ENCODE measurements at places on chromosomes 3 and 15. TPM values are rescaled to one million over a fixed set of nuclear protein-coding genes. Genes with fewer than 3 reads are reported as not detected.
A peak's percentile ranks its signal among the peaks of the same experiment; 100 is the strongest.

- H3K4me1 ChIP-seq = no peaks in the 10 kb centered on the region
- H3K27ac ChIP-seq = no peak overlapping the region
- no peaks in the 10 kb centered on the region for H3K36me3 ChIP-seq
- no peak for DNase-seq
- no peak overlapping the region for H3K4me3 ChIP-seq
- no peaks in the 10 kb centered on the region for H3K27me3 ChIP-seq
Measured at GRCh38 chr15:99207672-99208071, 41.7 kb downstream of the TTC23 start.

- no peaks in the 10 kb centered on the region for H3K27me3 ChIP-seq
- no peak overlapping the region for H3K4me3 ChIP-seq
- H3K4me1 ChIP-seq = no peaks in the 10 kb centered on the region
- no peaks in the 10 kb centered on the region for H3K36me3 ChIP-seq
- DNase-seq = no peak
Measured at GRCh38 chr3:183357564-183358079, 70.8 kb downstream of the MCF2L2 start.

Gene GP9
- total RNA-seq = not detected

DNA sequence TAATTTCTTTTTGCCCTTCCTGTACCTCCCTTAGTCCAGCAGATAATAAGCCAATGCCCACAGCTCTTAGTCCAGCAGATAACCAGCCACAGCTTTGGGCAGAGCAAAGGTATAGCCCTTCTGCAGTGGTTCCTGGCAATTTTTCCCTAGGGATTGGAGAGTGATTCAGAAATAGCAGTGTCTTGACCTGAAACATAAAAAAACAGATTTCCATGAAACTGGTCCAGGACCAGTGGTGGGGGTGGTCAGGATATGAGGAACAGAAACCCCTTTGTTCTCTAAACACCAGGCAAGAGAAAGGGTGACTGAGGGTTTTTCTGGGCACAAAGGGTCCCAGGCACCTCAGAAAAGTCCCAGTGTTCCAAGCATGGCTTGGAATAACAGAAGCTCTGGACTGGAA, 103.4 kb downstream of the ARRDC4 start:
- H3K4me1 ChIP-seq = no peaks in the 10 kb centered on the region
- no peak for DNase-seq
- H3K36me3 ChIP-seq = no peaks in the 10 kb centered on the region

Gene TICRR
- not detected for total RNA-seq

DNA sequence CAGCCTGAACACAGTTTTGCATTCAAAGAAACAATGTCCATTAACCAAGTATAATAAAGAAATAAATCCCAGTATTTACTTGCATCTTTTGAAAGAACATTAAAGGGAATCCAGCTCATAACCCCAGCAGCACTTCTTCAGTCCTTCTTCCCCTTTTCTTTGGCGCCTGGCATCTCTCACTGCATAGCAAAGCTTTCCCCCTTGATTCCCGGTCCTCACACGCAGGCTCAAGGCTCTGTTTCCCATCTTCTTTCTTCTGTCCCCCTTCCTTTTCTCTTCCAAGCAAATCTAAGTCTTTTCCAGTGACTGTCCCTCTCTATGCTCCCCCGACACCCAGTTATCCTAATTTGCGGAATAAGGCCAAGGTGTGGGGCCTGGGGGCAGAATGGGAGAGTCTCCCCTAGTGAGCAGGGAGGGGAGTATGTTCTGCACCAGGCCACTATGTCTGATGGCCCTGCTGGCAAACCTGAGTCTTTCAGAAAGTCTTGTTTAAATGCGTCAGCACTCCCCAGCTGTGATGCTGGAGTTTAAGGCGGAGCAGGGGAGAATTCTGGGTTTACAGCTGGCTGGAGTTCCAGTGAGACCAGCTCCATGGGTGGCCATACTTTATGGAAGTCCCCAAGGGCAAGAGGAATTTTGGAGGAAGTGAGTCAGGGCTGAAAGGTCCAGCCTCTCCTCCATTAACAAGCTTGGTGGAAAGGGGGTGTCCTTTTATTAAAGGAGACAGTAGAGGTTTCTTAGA, 42.1 kb downstream of the GOLGA6A start:
- no peak overlapping the region for H3K4me3 ChIP-seq
- H3K36me3 ChIP-seq = peaks cover 49% of the 10 kb centered on the region
- H3K27ac ChIP-seq = peak overlapping the region; percentile 63

DNA sequence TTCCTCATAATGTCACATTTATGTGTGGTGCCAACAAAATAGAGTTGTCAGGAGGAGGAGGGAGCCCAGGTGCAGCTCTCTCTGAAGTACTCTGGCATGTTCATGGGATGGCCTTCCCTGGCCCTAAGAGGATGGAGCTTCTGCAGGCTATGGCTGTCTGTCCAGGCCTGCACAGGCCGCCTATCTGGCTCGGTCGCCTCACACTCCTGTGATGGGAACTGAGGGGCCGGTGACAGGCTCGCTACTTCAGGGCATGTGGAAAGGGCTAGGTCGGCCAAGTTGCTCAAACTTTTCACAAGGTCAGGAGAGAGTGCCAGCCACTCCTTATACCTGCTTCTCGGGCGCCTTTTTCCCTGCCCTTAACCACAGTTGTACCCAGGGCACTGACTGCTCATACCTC, 51.1 kb downstream of the SOX14 start:
- no peak overlapping the region for H3K4me3 ChIP-seq
- no peak overlapping the region for H3K27ac ChIP-seq
- no peaks in the 10 kb centered on the region for H3K27me3 ChIP-seq
- no peak for DNase-seq
- H3K36me3 ChIP-seq = no peaks in the 10 kb centered on the region

- peak overlapping the region; percentile 11 for H3K27ac ChIP-seq
Measured at GRCh38 chr15:75468913-75469598, 17.6 kb upstream of the SIN3A start.

DNA sequence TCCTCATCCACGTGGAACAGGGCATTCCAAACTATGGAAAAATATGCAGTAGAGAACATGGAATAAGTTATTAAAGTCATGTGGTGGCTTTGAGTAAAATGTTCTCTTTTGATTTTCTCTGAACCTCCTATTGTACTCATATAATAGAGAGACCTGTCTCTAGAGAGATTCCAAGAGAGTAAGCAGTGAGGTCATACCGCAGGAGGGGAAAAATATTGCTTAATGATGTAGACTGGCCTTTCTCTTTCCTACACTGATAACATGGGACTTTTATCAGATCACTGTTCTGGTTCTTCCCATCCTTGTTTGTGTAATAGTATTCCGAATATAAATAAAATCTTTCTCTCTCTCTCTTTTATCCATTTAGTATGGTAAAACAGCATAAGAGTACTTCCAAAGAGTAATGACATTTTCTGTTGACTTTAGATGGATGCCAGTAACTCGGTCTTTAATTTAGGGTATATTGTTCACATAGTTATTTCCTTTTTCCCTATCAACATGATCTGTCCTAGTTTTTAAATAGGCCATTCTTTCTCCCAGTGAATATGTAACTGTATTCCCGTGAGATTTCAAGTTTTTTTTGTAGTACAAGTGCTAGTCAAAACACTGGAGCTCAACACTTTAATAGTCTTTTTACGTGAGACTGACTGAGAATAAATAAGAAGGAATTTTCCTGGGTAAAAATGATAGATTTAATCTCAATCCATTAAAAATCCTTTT, 814.0 kb upstream of the LMCD1 start:
- peaks cover 2% of the 10 kb centered on the region for H3K4me1 ChIP-seq
- DNase-seq = no peak

- no peak overlapping the region for H3K27ac ChIP-seq
- no peaks in the 10 kb centered on the region for H3K27me3 ChIP-seq
- no peak overlapping the region for H3K4me3 ChIP-seq
- no peak for DNase-seq
- H3K4me1 ChIP-seq = no peaks in the 10 kb centered on the region
Measured at GRCh38 chr3:177005718-177006405, 191.4 kb downstream of the TBL1XR1 start.

Gene DGKG
- 11.1 TPM for total RNA-seq

DNA sequence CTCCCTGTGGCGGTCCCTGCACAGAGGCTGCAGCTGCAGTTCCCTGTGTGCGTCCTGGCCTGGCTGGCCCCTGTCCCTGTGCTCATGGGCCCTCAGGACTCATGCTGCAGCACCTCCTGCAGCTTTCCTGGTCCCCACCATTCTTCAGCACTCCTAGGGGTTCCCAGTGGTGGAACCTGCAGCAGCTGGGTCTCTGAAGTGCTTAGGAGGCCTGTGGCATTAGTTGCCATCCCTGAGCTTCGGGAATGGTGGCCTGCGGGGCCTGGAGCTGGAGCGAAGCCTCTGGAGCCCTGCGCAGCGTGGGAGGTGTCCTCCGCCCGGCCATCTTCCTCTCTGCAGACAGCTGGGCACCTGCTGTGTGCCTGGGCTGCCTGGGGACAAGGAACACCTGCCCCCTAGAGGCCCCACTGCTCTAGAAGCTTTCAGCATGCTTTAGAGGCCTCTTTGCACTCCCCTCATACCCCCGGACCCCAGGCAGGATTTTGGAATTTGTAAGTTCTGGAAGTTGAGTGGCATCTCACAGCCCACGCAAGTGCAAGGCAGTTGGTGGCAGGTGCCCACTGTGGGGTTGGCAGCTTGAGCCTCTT, 13.1 kb downstream of the PLXNA1 start:
- H3K27me3 ChIP-seq = no peaks in the 10 kb centered on the region
- no peak for DNase-seq
- H3K4me3 ChIP-seq = no peak overlapping the region
- H3K4me1 ChIP-seq = peaks cover 51% of the 10 kb centered on the region
- peaks cover 4% of the 10 kb centered on the region for H3K36me3 ChIP-seq

Gene C3orf85
- not detected for total RNA-seq

Gene ALG1L2
- total RNA-seq = not detected

Gene DUOXA1
- total RNA-seq = 4.2 TPM

- no peak overlapping the region for H3K4me3 ChIP-seq
- no peaks in the 10 kb centered on the region for H3K4me1 ChIP-seq
- no peak overlapping the region for H3K27ac ChIP-seq
- no peaks in the 10 kb centered on the region for H3K27me3 ChIP-seq
- DNase-seq = no peak
- H3K36me3 ChIP-seq = no peaks in the 10 kb centered on the region
Measured at GRCh38 chr3:72332689-72333088, 515.6 kb downstream of the SHQ1 start.

Gene ATP13A5
- not detected for total RNA-seq

Gene EPHA6
- not detected for total RNA-seq

- no peak overlapping the region for H3K27ac ChIP-seq
- no peak overlapping the region for H3K4me3 ChIP-seq
- H3K4me1 ChIP-seq = no peaks in the 10 kb centered on the region
- H3K36me3 ChIP-seq = no peaks in the 10 kb centered on the region
Measured at GRCh38 chr3:6805236-6805635, 55.7 kb upstream of the GRM7 start.

- H3K36me3 ChIP-seq = no peaks in the 10 kb centered on the region
- peak; percentile 96 for DNase-seq
- H3K27me3 ChIP-seq = no peaks in the 10 kb centered on the region
- H3K4me3 ChIP-seq = peak within 1 kb of the TSS; percentile 93
- H3K27ac ChIP-seq = peak within 1 kb of the TSS; percentile 95
Measured at GRCh38 chr3:125055913-125056745, at the start of gene HEG1. Gene HEG1, minus strand, starts transcription at chr3:125055997. Its CDS starts 107 bp downstream, at chr3:125055890.
